ENCODE measurements at places on chromosomes 6 and 20.

GRCh38 chr6:722608-723007, 29.7 kb upstream of the EXOC2 start:
- no peak overlapping the region for H3K4me3 ChIP-seq
- no peaks in the 10 kb centered on the region for H3K36me3 ChIP-seq
- H3K4me1 ChIP-seq, result peaks cover 4% of the 10 kb centered on the region
- H3K27ac ChIP-seq, result no peak overlapping the region
- DNase-seq, result no peak
- peaks cover 10% of the 10 kb centered on the region for H3K27me3 ChIP-seq

DNA sequence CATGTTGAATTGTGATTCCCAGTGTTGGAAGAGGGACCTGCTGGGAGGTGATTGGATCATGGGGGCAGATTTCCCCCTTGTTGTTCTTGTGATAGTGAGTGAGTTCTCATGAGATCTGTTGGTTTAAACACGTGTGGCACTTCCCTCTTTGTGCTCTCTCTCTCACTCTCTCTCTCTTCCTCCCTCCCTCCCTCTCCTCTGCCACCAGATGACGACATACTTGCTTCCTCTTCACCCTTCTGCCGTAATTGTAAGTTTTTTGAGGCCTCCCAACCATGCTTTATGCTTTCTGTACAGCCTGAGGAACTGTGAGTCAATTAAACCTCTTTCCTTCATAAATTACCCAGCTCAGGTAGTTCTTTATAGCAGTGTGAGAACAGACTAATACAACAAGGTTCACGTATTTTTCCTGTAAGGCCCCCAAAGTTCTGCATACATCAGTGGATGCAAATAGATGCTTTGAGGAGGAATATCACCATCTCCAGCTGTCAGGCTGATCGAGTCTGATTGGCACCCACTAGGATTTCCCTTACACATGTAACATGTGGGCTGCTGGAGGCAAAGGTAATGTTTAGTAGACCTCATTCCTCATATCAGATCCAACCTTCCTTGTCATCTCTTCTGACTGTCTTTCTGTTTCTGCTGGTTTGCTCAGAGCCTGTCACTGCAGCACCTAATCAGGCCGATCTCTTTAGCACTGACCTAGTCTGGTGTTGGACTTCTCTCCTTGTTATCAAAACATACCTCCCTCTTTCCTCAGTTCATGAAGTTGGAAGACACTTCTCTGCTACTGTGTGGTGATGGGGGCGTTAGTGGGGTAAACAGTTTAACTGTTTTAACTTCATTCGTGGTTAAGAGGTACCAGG, 54.3 kb upstream of the BACH2 start:
- H3K4me1 ChIP-seq, result peaks cover 28% of the 10 kb centered on the region
- H3K27ac ChIP-seq, result peak overlapping the region; percentile 80
- peaks cover 11% of the 10 kb centered on the region for H3K36me3 ChIP-seq
- H3K27me3 ChIP-seq, result no peaks in the 10 kb centered on the region
- H3K4me3 ChIP-seq, result peak overlapping the region; percentile 60

GRCh38 chr20:44496976-44497375, 21.3 kb downstream of the TTPAL start:
- peaks cover 6% of the 10 kb centered on the region for H3K4me1 ChIP-seq
- no peak for DNase-seq
- no peak overlapping the region for H3K4me3 ChIP-seq

GRCh38 chr6:136405420-136406029, 115.9 kb upstream of the BCLAF1 start:
- H3K4me3 ChIP-seq, result no peak overlapping the region
- no peak overlapping the region for H3K27ac ChIP-seq
- H3K36me3 ChIP-seq, result no peaks in the 10 kb centered on the region

DNA sequence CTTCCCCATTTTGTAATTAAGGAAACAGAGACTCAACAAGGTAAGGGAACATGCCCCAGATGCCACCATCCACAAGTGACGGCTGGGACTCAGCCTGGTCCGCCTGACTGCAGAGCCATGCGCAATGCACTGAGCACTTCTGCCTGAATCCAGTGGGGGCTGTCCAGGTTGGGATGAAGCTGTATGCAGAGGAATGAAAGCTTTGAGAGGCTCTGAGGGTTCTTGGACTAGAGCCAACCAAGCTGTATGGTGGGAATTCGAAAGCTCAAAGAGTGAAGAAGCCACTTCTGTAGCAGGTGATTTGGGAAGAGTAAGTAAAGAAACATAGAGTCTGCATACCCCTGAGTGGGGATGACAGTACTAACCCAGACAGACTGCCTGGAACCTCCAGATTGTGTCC, 127.6 kb upstream of the AKAP12 start:
- no peak for DNase-seq
- no peak overlapping the region for H3K27ac ChIP-seq
- H3K36me3 ChIP-seq, result no peaks in the 10 kb centered on the region
- H3K27me3 ChIP-seq, result peaks cover 3% of the 10 kb centered on the region
- no peaks in the 10 kb centered on the region for H3K4me1 ChIP-seq
- H3K4me3 ChIP-seq, result no peak overlapping the region

- H3K36me3 ChIP-seq, result peaks cover 3% of the 10 kb centered on the region
- no peak for DNase-seq
- H3K27ac ChIP-seq, result no peak overlapping the region
- peaks cover 5% of the 10 kb centered on the region for H3K27me3 ChIP-seq
- peaks cover 8% of the 10 kb centered on the region for H3K4me1 ChIP-seq
Observed at GRCh38 chr20:43744151-43744611, 17.4 kb upstream of the GTSF1L start.

GRCh38 chr6:152572338-152573088, 64.6 kb downstream of the SYNE1 start:
- no peaks in the 10 kb centered on the region for H3K27me3 ChIP-seq
- H3K4me1 ChIP-seq, result no peaks in the 10 kb centered on the region
- H3K4me3 ChIP-seq, result no peak overlapping the region
- no peak for DNase-seq
